ENCODE measurements at places on chromosomes 11 and 22.
A peak's percentile ranks its signal among the peaks of the same experiment; 100 is the strongest.

GRCh38 chr11:129249923-129250322 is 57.8 kb upstream of the ARHGAP32 start:
- DNase-seq = no peak

DNA sequence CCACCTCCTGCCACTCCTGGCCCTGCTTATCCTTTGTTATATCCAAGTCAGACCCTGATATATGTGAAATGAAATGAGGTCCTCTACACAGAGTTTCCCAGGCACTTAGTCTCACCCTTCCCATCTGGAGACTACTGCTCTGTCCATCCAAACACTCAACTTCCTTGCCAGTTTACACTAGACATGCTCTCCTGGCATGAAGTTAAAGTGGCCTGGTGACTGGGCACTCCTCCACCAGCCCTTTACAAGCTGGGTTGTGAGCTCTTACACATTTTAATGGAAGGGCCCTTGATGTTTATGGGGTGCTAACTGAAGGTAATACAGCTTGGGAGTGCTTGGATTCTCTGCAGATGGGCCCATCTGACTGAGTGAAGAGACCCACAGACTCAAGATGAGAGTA is 216.1 kb upstream of the NARS2 start:
- no peak for DNase-seq

DNA sequence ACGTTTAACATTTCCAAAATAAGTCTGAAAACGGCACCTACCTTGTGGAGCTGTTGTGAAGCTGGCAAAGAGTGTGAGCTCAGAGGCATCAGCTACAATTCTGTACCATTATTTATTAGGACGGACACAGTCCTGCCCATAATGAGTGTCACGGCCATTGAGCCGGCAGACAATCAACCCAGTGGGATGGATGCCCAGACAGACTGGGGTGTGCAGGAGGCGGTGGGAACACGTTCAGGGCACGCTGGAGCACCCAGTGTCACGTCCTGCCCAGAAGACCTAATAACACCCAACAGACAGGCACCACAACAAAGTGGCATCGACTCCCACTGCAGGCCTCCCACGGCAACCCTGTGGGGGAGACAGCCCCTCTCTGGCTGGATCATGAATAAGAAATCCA is 34.5 kb downstream of the TPST2 start:
- no peak for DNase-seq

GRCh38 chr11:105867742-105868141 is 154.3 kb downstream of the MSANTD4 start:
- DNase-seq = no peak

DNA sequence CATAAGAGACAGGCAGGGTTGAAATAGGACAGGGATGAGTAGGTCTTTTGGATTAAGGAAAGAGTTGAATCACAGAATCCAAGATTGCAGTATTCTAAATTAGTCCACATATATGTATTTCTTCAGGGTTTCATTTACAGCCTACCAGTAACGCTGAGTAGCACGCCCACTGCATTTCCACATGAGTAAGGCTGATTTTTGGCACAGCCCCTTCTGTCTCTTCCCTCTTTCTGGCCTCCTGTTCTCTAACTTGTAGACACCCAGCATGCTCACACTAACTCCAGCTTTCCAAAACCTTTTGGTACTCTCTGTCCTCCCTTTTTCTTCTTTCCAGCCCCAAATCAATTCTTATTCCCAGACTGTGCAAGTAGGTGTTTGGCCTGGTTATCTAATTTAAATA is 3.7 kb upstream of the SIK2 start:
- no peak for DNase-seq

- no peak for DNase-seq
Observed at GRCh38 chr11:49405743-49406142, 197.3 kb upstream of the FOLH1 start.

DNA sequence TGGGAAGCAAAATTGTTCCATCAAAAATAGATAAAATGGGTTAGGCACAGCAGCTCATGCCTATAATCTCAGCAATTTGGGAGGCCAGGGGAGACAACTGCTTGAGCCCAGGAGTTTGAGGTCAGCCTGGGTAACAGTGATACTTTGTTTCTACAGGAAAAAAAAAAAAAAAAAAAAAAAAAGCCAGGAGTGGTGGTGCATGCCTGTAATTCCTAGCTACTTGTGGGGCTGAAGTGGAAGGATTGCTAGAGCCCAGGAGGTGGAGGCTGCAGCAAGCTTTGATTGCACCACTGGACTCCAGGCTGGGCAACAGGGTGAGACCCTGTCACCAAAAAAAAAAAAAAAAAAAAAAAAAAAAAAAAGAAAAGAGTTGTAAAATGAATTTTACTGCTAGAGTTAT is 49.6 kb downstream of the KIF18A start:
- DNase-seq = peak; percentile 1

DNA sequence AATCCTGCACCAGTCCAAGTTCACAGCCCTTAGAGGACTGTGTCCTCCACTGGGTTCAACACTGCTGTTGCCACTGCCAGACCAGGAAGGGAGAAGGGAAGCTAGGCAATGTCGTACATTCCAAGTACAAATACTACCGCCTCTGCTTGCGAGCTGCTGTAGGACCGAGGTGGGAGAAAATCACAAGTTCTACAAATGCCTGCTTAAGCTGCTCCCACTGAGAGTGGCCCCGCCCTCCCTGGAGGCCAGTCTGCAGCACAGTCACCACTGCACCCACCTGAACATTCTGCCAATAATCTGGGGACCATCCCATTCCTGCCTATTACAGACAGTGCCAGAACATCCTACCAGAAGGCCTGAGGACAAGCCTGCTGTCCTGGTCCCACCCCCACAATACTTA is 707.5 kb upstream of the ANO5 start:
- DNase-seq = no peak

GRCh38 chr11:57639321-57640067 is 10.2 kb downstream of the YPEL4 start:
- DNase-seq = peak; percentile 99

DNA sequence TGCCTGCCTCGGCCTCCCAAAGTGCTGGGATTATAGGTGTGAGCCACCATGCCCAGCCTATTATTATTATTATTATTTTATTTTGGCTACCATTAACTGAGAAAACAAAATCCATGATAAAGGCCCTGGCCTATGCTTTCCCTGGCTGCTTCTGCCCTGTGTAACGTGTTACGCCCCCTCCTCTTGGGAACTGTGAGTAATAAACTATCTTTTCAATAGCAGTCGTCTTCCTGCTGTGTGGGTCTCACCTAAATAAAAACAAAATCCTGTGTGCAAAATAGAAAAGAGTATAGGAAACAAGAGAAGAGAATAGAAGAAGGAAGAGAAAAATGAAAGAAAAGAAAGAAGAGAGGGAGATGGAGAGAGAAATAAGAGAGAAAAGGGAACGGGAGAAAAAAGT is 237.0 kb downstream of the MIAT start:
- DNase-seq = no peak

DNA sequence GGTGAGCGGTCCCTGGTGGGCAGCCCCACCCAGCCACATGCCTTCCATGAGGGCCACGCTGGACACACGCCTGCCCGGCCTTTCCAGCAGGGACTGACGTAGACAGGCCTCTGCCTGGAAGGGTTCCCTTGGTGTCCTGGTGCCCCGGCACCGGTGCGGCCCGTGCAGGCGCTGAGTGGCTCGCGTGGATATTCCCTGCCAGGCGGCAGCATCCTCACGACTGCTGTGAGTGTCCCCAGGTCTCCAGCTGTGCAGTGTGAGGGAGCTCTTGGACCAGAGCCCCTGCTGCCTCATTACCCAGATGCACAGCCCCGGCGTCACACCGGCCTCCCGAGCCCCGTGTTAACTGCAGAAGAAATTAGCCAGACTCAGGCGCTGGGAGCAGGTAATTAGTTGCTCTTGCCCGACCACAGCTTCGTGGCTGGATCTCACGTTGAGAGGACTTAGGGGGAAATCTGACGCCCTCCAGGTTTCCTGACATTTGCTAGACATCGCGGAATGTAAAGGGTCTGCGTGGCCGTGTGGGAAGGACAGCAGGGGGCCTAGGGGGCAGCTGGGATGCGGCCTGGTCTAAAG is 1196.3 kb downstream of the BRD1 start:
- DNase-seq = peak; percentile 29

GRCh38 chr11:20457934-20458680 is 70.6 kb downstream of the PRMT3 start:
- DNase-seq = no peak

GRCh38 chr22:38756711-38757463 is 1.1 kb upstream of the SUN2 start:
- DNase-seq = peak; percentile 22

- no peak for DNase-seq
Observed at GRCh38 chr11:69836401-69836800, 17.2 kb upstream of the FGF3 start.

- DNase-seq = no peak
Observed at GRCh38 chr11:106717222-106717621, 301.1 kb downstream of the GUCY1A2 start.

GRCh38 chr22:49333206-49333605 is 494.5 kb downstream of the BRD1 start:
- DNase-seq = no peak
